Inflammatory macrophage treated with lipopolysaccharide for 4 hours (primary cell): ENCODE measurements at places on chromosomes 6 and 20.

GRCh38 chr6:96899019-96899418, 1.3 kb upstream of the NDUFAF4 start:
- DNase-seq, result peak; percentile 53

DNA sequence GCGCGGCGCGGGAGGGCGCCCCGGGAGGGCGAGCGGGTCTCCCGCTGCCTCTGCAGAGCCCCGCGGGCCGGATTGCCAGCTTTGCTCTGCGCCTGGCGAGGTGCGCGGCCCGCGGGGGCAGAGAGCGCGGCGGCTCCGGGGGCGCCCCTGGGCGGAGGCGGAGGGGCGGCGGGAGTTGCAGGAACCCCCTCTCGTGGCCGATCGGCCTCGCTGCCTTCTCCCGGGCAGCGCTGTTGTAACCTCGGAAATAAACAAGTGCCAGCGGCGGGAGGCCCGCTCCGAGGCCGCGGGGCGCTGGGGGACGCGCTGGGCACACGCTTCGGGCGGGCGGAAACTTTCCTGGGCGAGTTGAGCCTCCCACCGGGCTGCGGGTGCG, 1.2 kb downstream of the CDH4 start:
- no peak for DNase-seq

- no peak for DNase-seq
These were observed 12.9 kb upstream of the MICB start for GRCh38 chr6:31485055-31485454.

- no peak for DNase-seq
These were observed 1.6 kb downstream of the PXDC1 start for GRCh38 chr6:3749977-3750316.

GRCh38 chr20:41639630-41640029, 21.5 kb upstream of the CHD6 start:
- no peak for DNase-seq

GRCh38 chr20:49403911-49404310, 78.6 kb downstream of the KCNB1 start:
- no peak for DNase-seq

DNA sequence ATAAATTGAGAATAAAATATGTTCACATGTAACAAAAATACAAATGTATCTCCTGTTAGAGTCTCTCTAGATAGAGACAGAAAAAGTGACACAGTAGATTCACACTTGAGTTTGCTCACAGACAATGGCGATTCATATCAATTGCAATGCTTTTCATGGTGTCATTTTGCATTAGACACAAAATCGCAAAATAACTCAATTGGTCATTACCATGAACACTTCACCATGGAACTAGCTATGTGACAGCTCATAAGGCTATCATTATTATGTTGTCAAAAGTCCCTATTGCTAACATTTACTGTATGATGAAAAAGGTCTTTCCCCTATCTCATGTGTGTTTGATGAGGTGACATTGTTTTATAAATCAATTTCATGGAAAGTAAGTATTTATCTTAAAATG, 249.5 kb upstream of the AGPAT4 start:
- no peak for DNase-seq

- DNase-seq, result no peak
These were observed 64.6 kb downstream of the UST start for GRCh38 chr6:148811459-148811858.

- no peak for DNase-seq
These were observed 71.0 kb upstream of the SAMD3 start for GRCh38 chr6:130293800-130294199.

GRCh38 chr6:155319902-155320301, 5.6 kb upstream of the TFB1M start:
- peak; percentile 78 for DNase-seq

GRCh38 chr6:95581073-95581472, 3.7 kb downstream of the MANEA start:
- no peak for DNase-seq

DNA sequence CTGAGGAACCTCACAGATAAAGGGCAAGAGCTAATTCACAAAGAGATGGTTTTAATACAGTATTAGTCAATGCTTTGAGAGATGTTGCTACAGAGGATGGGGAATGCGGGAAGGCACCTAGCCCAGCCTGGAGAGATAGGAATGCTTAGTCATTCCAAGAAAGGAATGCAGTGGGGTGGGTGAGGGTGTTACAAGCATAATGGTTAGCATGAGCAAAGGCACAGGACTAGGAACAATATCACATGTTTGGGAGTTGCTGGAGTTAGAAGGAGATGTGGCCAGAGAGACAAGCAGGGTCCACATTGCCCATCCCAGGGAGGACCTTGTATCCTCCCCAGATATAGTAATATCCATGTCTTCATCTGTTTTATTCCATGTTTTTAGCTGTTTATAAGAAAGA, 107.0 kb upstream of the OGFRL1 start:
- DNase-seq, result no peak

- DNase-seq, result no peak
These were observed 118.1 kb downstream of the QKI start for GRCh38 chr6:163532526-163533078.

- DNase-seq, result no peak
These were observed 184.1 kb downstream of the MTFR2 start for GRCh38 chr6:136066005-136066404.

GRCh38 chr6:136990754-136991153, 54.0 kb downstream of the IL20RA start:
- DNase-seq, result no peak

- peak; percentile 71 for DNase-seq
These were observed 504 bp downstream of the B4GALT5 start for GRCh38 chr20:49712996-49713752.

- DNase-seq, result no peak
These were observed 2.0 kb downstream of the SMIM29 start for GRCh38 chr6:34246563-34247391.

GRCh38 chr6:29938746-29939508, 3.4 kb upstream of the HLA-A start:
- no peak for DNase-seq

DNA sequence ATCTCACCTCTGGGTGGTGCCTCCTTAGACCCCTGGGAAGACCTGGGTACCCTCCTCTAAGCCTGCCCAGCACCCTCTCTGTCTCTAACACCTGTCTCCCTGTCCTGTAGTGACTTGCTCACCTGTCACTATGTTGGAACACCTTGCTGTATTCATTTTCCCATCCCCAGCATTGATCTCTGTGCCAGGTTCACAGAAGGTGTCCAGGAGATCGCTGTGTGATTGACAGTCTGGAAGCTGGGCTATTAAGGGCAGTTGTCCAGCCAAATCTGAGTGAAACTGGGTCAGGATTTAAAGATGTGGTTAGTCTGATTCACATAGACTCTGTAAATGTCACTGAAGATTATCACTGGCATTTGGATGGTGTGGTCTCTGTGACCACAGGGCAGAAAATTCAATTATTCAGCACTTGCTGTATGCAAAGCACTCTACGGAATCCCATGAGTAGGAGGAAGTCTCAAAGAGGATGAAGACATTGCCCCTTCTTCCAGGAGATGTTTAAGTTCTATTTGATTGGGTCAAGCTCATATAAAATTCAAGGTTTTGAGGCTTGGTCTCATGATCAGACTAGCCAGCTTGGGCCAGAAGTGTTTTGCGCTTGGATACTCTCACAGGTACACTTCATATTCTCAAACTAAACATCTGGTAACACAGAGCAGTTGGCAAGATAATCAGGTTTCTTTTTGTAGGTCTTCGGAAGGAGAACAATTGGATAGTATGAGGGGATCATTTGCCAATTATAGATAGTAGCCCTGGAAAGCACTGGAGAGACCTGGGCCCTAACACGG, 57.8 kb upstream of the TAGAP start:
- DNase-seq, result no peak

DNA sequence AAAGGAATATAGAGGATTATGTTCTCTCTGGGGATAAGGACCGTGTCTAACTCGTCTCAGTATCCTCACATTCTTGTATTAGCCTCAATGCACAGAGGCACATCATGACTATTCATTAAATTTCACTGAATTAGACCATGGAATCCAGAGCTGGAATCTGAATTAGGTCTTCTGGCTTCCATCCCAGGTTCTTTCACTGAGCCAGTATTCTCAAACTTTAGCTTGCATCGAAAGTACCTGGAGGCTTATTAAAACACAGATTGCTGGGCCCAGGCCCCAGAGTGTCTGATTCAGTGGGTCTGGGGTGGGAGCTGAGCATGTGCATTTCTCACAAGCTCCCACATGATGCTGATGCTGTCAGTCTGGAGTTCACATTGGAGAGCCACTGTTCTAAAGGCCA, 142.0 kb downstream of the UST start:
- DNase-seq, result no peak

GRCh38 chr20:51667002-51667408, 101.2 kb downstream of the ATP9A start:
- no peak for DNase-seq

DNA sequence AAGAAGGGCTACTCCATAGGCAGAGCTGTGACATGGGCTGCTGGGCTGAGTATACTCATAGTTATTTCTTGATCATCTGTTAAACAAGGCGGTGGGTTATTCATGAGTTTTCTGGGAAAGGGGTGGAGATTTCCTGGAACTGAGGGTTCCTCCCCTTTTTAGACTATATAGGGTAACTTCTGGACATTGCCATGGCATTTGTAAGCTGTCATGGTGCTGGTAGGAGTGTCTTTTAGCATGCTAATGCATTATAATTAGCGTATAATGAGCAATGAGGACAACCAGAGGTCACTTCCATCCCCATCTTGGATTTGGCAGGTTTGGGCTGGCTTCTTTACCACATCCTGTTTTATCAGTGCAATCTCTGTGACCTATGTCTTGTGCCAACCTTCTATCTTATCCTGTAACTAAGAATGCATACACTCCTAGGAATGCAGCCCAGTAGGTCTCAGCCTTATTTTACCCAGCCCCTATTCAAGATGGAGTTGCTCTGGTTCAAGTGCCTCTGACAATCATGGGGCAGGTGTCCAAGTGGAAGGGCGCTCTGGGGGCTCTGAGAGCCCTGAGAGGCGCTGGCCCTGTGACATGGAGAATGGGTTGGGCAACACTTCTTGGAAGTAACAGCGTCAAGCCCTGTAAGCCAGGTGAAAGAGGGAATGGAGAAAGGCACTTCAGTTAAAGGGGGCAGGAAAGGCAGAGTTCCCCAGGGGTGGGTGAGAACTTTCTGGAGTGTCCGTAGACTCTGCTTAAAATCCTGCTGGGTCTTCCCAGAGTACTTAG, 354.2 kb upstream of the SULF2 start:
- DNase-seq, result no peak

GRCh38 chr6:57302477-57302876, 15.0 kb upstream of the PRIM2 start:
- DNase-seq, result no peak

GRCh38 chr6:135212935-135213334, 31.8 kb downstream of the MYB start:
- DNase-seq, result no peak

GRCh38 chr6:111329882-111330633, 153.0 kb downstream of the REV3L start:
- DNase-seq, result no peak

- DNase-seq, result peak; percentile 24
These were observed 563.8 kb downstream of the LMBRD1 start for GRCh38 chr6:69232911-69233448.

GRCh38 chr6:24415753-24416152, 13.0 kb downstream of the MRS2 start:
- DNase-seq, result no peak

- no peak for DNase-seq
These were observed 6.5 kb upstream of the BCAS4 start for GRCh38 chr20:50788045-50788991.

- peak; percentile 76 for DNase-seq
These were observed 109.4 kb upstream of the HCRTR2 start for GRCh38 chr6:55064711-55065420.

- no peak for DNase-seq
These were observed 9.5 kb upstream of the PARD6B start for GRCh38 chr20:50721881-50722281.

DNA sequence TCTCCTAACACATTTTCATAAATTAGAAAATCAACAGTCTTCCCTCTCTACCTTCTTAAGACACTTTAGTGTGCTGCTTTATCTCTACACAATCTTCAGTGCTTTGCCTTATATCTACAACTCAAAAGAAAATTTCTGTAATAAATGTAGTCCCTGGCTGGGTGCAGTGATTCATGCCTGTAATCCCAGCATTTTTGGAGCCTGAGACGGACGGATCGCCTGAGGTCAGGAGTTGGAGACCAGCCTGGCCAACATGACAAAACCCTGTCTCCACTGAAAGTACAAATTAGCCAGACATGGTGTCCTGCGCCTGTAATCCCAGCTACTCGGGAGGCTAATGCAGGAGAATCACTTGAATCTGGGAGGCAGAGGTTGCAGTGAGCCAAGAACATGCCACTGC, 9.7 kb upstream of the EDN1 start:
- DNase-seq, result no peak

- DNase-seq, result no peak
These were observed 167.1 kb upstream of the FBXL4 start for GRCh38 chr6:99114769-99115406.

- DNase-seq, result peak; percentile 27
These were observed 179.9 kb upstream of the RUNX2 start for GRCh38 chr6:45148278-45148677.

DNA sequence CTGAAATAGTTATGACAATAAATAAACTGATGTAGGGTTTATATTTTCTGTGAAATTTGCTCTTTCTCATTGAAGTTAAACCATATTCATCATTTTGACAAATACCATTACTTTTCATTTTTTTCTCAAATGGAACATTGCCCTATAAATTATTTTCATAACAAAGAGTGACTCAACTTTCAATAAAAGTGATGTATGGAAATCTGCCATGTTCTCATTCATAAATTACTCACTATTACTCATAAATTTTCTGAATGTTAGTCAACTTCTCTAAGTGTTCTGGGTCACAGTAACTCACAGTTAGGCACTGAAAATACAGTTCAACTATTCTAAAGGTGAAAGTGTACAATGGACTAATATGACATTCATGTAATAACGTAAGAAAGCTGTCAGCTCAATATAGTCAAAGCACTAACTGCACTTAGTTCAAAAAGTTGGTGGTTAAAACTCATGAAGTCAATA, 19.0 kb upstream of the STX11 start:
- peak; percentile 82 for DNase-seq

GRCh38 chr6:9554806-9555205, 860.1 kb downstream of the TFAP2A start:
- no peak for DNase-seq
